ENCODE measurements at places on chromosomes 1 and 21. TPM values are rescaled to one million over a fixed set of nuclear protein-coding genes. Genes with fewer than 3 reads are reported as not detected.

CA6 gene
- 0.62 TPM for total RNA-seq

KPNA6 gene
- 75.0 TPM for total RNA-seq

TNNT2 gene
- not detected for total RNA-seq

DNA sequence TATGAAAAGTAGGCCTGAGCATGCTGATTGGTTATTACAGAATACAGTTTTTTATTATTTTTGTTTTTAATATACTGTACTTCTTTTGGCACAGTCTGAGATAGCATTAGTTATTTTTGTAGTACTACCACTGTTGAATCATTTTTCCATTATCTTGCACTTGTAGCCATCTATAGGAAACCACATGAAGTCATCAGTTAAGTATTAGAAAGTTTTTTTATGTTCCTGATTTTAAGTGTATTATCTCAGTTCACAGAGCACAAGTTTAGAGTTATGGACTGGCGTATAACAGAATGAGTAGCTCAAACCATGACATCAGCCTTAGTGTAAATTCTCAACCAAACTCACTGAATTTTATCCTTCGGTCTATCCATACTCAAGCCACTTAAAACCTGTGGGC is 22.8 kb downstream of the DHX9 start:
- DNase-seq, result no peak

GRCh38 chr21:42556960-42557359 is 43.3 kb downstream of the SLC37A1 start:
- no peak for DNase-seq

All from activated naive CD4-positive, alpha-beta T cell treated with anti-CD3 and anti-CD28 coated beads for 36 hours (primary cell).